ENCODE measurements at places on chromosomes 4 and X.

GRCh38 chr4:20331642-20332041 is 79.9 kb downstream of the SLIT2 start:
- no peak for DNase-seq

DNA sequence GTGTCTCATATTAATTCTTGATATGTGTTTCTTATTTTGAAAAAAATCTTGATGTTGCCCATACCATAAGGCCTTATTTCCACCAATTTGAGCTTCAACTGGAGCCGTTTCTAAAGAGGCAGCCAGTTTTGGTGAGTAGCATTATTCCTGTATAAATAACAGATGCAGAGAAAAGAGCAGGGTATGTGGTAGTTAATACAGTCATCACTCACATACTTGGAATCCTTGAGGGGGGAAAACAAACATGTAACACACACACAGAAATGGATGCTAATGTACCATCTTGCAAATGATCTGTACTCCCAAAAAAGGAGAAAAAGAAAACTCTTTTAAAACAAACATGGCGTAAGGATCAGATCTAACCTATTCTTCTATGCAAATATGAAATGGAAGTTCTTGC is 389.7 kb downstream of the GPM6A start:
- no peak for DNase-seq

- DNase-seq = no peak
Observed at GRCh38 chr4:6509587-6509986, 37.2 kb upstream of the PPP2R2C start.

DNA sequence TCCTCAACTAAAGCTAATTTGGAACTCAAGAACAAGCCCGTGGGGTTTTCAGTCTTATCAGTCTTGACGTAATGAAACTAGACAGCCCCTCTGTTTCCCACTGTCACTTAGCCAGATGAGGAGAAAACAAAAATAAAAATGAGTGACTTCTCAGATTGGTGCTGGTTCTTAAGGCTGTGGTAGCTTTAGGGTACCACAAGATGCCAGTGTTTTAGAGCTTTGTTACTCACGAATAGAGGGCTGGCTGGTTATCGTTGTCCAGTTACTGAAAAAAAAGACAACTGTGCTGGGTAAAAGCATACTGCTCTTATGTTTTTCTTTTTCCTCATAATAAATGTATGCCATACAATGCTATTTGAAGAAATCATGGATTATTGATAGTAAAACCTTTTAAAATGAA is 796.7 kb downstream of the RAPGEF2 start:
- DNase-seq = no peak

DNA sequence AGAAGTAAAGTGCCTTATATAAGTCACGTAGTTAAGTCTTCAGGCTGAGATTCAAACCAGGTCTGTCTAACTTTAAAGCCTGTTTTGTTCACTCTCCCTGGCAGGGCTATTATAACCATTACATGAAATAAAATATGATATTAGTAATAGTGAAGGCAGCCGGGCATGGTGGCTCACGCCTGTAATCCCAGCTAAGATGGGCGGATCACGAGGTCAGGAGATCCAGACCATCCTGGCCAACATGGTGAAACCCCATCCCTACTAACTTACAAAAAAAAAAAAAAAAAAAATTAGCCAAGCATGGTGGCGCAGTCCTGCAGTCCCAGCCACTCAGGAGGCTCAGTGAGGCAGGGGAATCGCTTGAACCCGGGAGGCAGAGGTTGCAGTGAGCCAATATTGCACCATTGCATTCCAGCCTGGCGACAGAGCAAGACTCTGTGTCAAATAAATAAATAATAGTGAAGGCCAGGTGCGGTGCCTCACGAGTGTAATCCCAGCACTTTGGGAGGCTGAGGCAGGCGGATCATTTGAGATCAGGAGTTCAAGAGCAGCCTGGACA is 22.1 kb upstream of the SOWAHD start:
- DNase-seq = no peak

- no peak for DNase-seq
Observed at GRCh38 chr4:51868449-51868847, 25.5 kb downstream of the DCUN1D4 start.

DNA sequence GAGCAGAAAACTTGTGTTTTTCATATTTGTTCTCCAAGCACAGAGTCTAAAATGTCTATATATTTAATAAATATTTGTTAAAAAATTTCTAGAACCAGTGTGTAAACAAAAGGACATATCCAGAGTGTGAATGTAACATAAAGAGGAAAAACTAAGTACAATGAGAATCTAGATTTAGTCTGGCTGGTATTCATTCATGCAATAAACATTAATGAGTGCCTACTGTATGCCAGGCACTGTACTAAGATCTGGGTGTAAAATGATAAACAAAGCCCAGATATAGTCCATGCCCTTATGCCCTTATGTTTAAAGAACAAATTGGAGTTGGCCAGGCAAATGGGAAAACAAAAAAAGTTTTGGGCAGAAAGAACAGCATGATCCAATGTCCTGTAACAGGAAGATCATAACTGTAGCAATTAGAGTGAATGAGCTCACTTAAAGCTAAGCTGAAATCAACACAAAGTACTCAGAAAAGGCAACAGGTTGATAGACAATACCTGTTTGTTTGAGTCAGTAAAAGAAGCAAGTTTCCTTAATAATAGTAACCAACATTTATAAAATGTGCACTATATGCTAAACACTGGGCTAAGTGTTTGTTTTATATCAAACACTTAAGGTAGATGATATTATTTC is 1.3 kb upstream of the TMLHE start:
- DNase-seq = no peak

- DNase-seq = no peak
Observed at GRCh38 chr4:10272511-10272910, 155.9 kb upstream of the WDR1 start.

DNA sequence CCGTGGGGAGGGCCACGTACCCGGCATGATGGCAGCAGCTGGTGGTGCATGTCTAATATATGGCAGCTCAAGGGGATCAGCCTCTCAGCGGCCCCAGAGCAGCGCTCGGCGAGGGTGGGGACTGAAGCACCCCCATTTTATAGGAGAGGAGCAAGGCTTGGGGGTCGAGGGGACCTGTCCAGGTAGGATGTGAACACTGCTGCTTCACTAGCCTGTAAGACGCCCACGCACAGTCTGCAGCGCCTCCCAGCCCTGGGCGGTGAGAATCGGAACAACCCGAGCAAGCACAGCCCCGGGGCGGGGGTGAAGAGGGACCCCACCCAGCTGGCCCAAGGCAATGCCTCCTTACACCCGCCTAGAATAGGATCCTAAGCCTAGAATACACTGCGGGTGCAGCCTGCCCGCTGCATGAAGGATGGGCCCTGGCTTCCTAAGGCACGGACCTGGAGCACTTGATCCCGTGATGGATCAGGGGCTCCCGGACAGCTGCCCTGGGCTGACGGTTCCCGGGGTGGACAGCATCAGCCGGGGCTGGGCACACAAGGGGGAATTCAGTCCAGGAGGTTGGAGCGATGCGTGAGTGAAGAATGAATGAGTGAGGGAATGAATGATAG is 17.6 kb downstream of the ADRA2C start:
- DNase-seq = no peak

DNA sequence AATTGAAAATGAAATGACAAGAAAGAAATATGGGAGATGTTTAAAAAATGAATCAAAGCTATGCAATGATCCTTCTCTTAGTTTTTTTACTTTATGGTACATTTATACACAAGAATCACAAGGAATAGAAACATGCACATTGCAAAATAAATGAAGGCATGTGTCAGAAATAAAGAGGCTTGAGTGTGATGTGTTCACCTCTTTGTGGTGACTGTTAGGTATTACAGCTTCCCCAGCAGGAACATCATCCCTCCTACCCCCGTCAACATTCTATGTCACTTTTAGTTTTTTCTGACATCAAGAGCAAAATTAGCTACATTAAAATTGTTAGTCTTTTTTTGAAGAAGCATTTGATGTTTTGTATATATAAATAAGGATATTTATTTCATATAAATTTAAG is 214.8 kb downstream of the SLC4A4 start:
- no peak for DNase-seq

- DNase-seq = no peak
Observed at GRCh38 chrX:50158593-50158992, 42.2 kb downstream of the AKAP4 start.

- DNase-seq = no peak
Observed at GRCh38 chr4:141757287-141757686, 120.9 kb downstream of the IL15 start.

- DNase-seq = no peak
Observed at GRCh38 chr4:3683077-3683743, 83.0 kb upstream of the ADRA2C start.

DNA sequence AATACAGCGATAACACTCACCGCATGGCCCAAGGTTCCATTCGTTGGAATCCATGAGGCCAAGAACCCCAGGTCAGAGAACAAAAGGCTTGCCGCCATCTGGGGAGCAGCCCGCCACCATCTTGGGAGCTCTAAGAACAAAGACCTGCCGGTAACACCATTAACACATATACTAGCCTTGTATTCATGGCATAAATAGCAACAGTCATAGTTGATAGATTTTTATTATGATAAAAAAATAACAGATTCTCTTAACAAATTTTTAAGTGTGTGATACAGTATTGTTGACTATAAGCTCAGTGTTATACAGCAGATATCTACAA is 309.4 kb downstream of the GLUD2 start:
- no peak for DNase-seq

GRCh38 chr4:133131829-133132460 is 17.1 kb upstream of the PCDH10 start:
- DNase-seq = no peak

- no peak for DNase-seq
Observed at GRCh38 chr4:185068837-185069236, 50.5 kb downstream of the HELT start.

DNA sequence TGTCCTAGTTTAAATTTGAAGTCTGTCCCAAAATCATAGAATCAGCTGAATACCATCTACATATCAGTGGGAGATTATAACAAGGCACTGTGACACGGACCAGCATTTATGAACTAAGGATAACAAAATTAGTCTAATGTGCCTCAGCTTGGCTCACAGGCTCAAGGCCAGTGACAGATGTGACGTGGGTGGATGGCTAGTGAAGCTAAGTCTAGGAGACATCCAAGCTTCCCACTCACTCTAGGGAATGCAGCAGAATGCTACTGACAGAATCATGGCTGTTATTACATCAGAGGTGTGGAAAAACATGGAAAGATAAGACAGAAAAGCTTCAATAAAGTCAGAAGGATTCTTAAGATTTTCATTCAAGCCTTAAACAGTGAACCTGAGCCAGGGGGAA is 329.9 kb downstream of the NAF1 start:
- no peak for DNase-seq

DNA sequence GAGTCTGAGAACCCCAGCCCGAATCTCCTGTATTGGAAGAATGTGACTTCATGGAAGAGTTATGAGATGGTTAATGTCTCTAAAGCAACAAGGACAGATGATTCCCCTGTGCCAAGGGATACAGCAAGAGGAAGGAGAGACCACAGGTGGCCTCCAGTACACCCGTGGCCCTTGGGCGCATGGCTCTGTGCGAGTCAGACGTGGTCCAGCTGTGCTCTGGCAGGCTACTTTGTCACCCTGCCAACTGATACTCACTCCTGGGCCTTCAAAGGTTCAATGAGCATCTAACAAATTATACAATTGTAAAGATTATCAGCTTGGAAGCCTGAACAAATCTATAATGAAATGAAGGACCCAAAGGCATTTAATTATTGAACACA is 71.7 kb downstream of the NYX start:
- DNase-seq = no peak

DNA sequence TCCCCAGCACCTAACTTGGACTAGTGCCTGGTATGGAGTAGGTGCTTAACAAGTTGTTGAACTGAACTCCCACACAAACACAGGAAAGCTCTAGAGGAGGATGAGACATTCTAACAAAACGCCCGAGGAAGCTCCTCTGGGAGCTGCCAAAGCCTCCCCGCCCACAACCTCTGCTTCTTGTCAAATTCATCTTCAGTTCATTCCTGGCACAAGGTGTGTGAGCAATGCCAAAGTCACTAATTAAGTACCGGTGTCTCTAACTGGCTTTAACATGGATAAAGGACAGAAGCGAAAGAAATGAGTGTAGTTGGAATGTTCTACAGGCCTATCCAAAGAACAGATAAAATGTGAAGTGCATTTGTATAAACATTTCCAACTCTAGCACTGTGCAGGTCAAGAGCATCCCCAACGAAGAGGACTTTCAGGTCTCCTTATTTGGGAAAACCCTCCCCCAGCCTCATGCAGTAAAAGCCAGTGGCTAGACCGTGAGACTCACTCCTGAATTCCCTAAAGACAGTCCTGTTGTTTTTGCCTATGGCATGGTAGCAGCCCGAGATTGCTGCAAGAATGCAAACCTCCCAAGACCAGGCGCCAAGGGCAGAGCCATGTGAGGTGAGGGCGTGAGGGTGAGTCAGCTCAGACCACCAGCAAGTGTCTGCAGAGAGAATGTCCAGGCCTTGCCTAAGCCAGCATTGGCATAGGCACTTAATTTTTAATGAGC is 72.2 kb upstream of the KLF3 start:
- no peak for DNase-seq

DNA sequence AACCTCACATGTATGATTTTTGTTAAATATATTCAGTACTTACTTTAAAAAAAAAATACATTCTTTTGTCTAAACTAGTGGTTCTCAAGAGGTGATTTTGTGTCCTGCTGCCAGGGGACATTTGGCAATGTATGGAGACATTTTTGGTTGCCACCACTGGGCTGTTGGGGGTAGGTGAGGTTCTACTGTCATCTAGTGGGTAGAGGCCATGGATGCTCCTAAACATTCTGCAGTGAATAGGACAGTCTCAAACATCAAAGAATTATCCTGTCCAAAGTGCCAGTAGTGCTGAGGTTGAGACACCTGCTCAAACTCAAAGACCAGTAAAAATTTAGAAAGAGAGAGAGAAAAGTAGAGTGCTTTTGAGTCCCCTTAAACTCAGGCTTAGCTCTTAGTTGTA is 32.9 kb upstream of the PGM2 start:
- DNase-seq = no peak

- DNase-seq = no peak
Observed at GRCh38 chrX:33989936-33990335, 142.2 kb downstream of the FAM47A start.

- DNase-seq = no peak
Observed at GRCh38 chrX:11259437-11259836, 33.8 kb upstream of the AMELX start.

DNA sequence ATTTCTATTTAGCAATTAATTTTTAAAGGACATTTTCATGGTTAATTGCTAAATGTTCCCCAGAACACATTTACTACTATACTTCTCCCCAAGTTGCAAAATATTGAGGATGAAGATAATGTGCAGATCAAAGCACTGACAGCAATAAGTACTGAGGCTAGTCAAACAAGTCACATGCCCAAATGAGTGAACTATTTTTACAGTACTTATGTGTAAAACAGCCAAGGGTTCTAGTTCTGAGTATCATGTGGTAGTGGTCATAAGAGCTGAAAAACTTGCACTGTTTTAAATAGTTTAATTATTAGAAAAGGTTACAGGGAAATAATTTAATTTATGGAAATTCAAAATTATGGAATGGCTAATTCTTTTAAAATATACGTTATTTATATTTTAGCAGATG is 3.8 kb downstream of the GALNTL6 start:
- DNase-seq = no peak
